NCI-H2171 treated with DMSO at 0.1 percent for 48 hours (cell line): ENCODE measurements at places on chromosomes 2 and 18.

- no peak for DNase-seq
These were observed 183.5 kb downstream of the ZNF385B start for GRCh38 chr2:179677746-179678505.

GRCh38 chr2:239339241-239339640, 61.6 kb downstream of the HDAC4 start:
- no peak for DNase-seq

GRCh38 chr2:102002228-102002627, 10.5 kb downstream of the IL1R2 start:
- DNase-seq: no peak

DNA sequence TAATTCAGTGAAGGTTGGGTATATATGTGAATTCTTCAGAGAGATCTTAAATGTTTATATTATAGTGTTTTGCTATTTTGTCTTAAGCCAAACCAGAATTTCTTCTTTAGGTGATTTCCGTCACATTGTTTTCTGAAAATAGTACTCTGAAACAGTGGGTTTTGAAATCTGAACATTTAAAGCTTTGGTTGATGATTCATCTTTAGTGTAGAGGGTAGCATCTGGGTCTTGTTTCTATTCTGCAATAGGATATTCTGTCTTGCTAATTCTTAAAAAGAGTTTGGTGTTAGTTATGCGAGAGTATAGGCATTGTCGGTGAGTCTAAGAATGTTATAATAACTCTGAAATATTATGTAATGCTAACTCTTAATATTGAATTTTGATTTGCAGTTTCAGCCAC, 69.6 kb upstream of the FAM237A start:
- DNase-seq: no peak

GRCh38 chr2:22867973-22868372, 517.0 kb upstream of the KLHL29 start:
- DNase-seq: no peak

DNA sequence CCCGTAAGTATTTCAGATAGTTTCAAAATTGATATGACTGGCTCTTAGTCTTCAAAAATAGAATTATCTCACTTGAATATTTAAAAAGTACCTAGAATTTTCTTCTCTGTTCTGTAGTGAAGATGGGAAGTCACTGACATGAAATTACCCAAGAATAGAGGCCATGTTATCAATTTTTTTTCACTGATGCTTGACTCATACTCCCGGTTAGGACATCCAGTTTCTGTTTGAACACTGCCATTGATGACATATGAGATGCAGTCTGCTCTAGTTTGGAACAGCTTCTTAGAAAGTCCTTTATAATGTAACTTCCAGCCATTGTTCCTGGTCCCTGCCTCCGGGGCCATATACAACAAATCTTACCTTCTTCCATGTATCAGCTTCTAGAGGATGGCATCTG, 26.0 kb downstream of the MAP3K20 start:
- DNase-seq: no peak

DNA sequence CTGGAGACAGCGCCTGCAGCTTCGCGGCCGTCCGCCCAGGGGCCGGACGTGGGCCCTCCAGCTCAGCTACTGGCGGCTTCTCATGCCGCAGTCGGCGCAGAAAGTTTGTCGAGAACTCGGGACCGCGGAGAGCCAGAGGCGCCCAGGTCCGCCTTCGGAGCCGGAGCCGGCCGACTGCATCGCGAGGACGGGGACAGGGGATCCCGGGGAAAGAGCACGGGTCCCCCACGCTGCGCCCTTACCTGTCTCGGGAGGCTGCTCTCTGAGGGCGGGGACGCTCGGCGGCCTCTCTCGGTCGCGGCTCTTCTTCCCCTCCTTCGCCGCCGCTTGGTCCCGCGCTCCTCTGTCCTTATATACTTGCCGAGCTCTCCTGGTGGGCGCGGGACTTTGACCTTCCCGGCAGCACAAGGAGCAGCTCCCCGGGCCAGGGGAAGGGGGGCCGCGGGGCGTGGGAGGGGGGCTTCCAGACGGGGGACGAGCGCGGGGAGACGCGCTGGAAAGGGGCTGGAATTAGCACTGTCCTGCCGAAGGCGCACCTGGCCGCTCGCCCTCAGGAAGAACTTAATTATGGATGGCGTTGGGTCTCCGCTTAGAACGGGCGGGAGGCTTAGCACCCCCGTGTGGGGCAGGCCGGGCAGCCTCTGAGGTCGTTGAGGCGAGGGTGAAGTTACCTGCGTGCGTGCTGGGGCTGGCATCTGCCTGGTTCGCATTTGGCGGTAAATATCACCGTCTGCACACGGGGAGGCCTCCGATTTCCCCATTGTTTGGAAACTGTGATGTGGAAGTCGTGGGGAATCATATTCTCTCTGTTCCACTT, at the start of gene POMC:
TSS of gene POMC (minus strand) at position 325 of the 817 bp plus-strand sequence. CDS start 3,808 bp downstream, outside the sequence.
- peak; percentile 76 for DNase-seq

- DNase-seq: no peak
These were observed 11.8 kb downstream of the CNOT11 start for GRCh38 chr2:101264360-101264939.

GRCh38 chr18:25171334-25171733, 180.6 kb downstream of the ZNF521 start:
- DNase-seq: peak; percentile 45

- no peak for DNase-seq
These were observed 43.0 kb upstream of the CHMP1B start for GRCh38 chr18:11808001-11808855.

GRCh38 chr2:71896385-71897136, 251.1 kb downstream of the CYP26B1 start:
- peak; percentile 92 for DNase-seq

- no peak for DNase-seq
These were observed 175.2 kb downstream of the TGIF1 start for GRCh38 chr18:3624935-3625741.

- DNase-seq: no peak
These were observed 103.4 kb downstream of the HDAC4 start for GRCh38 chr2:239297142-239298004.

GRCh38 chr18:9454061-9454703, 21.1 kb upstream of the RALBP1 start:
- no peak for DNase-seq

GRCh38 chr2:192983173-192983572, 788.4 kb upstream of the TMEFF2 start:
- DNase-seq: peak; percentile 33

GRCh38 chr2:111119822-111120252, 877 bp upstream of the BCL2L11 start:
- DNase-seq: no peak

GRCh38 chr2:171327043-171327496, 106.7 kb downstream of the METTL8 start:
- no peak for DNase-seq

- DNase-seq: no peak
These were observed 212.7 kb upstream of the FSHR start for GRCh38 chr2:49367003-49367402.

DNA sequence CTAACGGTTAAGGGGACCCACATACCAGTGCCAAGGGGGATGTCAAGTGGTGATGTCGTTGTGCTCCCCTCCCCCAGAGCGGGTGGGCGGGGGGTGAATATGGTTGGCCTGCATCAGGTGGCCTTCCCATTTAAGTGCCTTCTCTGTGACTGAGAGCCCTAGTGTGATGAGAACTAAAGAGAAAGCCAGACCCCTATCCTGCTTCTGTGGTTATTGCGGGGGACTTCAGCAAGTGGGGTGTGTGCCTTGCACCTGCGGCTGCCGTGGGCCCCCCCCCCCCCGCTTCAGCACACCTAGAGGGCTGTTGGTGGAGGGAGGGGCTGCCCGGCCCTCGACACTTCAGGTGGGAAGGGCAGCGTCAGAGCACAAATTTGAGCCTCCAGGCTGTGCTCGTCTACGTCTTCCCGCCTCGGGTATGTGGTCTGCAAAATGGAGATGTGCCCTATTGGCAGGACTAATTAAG, 6.1 kb downstream of the CTDSP1 start:
- DNase-seq: no peak

DNA sequence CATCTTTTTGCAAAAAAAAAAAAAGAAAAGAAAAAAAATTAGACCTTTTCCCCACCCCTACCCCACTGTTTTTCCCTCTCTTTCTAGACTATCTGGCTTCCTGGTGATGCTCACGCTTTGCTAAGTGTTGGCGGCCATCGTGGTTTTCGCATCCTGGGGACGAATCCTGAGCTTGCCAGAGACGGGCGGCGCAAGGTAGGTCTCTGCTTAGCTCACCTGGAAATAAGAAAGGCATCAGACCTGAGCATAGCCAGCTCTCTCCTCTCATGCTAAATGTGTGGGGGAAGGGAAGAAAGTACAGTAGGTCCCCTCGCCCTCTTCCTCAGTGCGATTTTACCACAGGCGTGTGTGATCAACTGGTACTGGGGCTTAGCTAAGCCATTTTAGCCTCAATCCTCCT, 90.5 kb downstream of the KLHL29 start:
- no peak for DNase-seq

- no peak for DNase-seq
These were observed 196.3 kb downstream of the CTIF start for GRCh38 chr18:48735080-48735676.

GRCh38 chr2:65647249-65647842, 214.9 kb upstream of the SPRED2 start:
- no peak for DNase-seq

DNA sequence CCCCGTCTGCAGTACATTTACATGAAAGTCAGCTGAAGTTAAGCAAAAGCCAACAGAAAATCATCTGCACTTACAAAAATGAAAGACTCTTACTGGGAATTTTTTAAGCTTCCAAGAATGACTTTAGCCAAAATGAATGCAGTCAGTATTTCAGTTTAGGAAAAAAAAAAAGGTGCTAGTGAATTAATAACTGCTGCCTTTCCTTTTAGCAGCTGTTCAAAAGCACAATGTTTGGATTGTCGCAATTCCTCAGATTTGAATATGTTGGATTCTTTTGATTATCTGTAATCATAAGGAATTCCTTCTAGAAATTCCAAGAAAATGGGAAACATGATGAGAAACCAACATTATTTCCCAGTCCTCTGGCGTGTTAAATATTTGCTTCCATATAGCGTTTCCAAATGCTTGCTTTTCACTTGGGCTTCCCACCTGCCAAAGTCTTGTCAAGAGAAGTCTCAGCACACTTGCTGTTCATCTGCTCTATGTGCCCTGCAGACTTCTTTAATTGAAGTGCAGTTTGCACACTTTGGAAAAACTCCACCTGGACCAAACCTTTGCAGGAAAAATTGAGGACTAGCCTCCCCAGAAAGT, 653.0 kb upstream of the SLC39A10 start:
- no peak for DNase-seq

- no peak for DNase-seq
These were observed 47.0 kb downstream of the CHRNA1 start for GRCh38 chr2:174717273-174717672.

GRCh38 chr2:172680436-172681068, 55.1 kb upstream of the RAPGEF4 start:
- DNase-seq: no peak

GRCh38 chr2:153101187-153101586, 377.4 kb downstream of the RPRM start:
- no peak for DNase-seq

GRCh38 chr2:62999905-63000304, 50.7 kb upstream of the OTX1 start:
- DNase-seq: no peak

DNA sequence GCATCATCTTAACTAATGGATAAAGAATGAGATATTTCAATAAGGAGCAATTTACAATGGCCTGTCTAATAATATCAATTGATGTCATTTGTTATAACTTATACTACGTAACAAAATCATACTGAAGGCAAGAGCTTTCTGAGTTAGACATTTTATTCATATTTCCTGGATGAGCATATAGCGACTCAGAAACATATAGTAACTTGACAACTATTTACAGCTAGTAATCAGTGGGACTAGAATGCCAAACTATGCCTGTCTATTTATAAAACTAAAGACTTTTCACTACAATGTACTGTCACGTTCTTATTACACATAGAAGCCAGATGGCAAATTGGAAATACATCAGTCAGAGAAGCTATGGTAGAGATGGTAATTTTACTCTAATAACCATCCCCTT, 766.2 kb upstream of the TMEFF2 start:
- DNase-seq: no peak

GRCh38 chr2:2331881-2332280, 806 bp upstream of the MYT1L start:
- peak; percentile 97 for DNase-seq

DNA sequence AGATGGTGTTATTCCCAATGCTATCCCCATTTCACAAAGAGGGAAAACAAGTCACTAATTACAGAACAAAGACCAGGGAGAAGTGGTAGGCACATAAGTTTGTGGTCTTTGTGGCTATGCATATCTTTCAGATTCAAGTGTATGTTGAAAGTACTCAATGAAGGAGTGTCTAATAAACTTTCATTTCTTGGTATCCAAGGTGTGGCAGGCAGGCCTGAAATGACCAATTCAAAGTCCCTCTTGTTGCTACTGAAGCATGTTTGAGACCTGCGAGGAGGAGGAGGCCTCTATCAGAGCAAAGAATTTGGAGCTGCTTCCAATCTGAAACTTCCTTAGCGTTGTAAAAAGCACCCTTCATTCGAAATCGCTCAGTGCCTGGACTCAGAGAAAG, 60.9 kb upstream of the KLF7 start:
- DNase-seq: no peak

- DNase-seq: no peak
These were observed 44.1 kb downstream of the MREG start for GRCh38 chr2:215969131-215969841.
